NCI-H1436 (cell line): ENCODE measurements at places on chromosomes 6 and 20.

DNA sequence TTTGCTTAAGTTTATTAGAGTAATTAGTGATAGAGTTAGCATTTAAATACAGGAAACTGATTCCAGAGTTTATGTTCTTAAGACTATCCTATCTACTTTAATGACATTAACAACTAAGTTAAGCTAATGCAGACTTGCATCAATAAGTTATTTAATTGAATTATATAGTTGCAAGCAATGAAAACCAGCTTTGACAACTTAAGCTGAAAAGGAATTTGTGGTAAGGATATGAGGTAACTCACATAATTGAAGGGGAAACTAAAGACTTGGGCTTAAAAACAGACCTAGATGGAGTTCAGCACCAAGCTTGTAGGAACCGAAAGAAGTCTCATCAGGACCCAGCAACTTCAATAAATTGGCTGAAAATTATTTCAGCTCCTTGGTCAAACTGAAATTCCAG, 222.3 kb downstream of the IBTK start:
- no peak for DNase-seq

DNA sequence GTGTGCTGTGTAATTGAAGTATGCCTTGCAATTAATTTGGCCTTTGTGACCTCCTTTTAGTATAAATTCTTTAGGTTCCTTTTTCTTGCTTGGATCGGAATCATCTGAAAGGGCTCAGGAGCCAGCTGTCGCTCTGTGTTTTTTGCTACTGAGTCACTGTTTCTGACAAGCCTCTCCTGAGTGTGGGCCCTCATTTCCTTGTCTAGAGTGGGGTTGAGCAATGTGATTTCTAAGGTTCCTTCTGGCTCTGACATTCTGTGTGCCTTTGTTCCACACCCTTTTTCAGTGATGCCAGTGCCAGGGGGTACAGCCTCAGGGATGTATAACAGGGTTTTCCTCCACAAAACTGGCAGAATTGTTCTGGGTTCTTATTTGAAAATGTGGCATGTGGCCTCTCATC, 26.5 kb downstream of the DAAM2 start:
- no peak for DNase-seq

DNA sequence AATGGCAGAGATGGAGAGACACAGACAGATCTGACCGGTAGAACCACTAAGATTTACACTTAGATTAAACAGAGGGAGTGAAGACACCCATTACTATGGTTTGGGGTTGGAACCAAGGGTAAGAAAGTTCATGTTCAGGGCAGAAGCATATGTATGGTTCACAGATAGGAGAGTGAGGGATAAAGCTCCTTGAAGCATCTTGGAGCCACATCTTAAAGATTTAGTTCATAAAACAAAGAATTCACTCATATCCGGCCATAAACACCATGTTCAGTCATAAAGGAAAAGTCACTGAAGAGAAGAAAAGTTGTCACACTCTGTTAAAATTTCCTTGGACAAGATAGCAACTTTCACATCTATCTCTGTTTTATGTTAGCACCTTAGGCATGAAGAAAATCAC, 18.0 kb downstream of the STX7 start:
- DNase-seq, result no peak

DNA sequence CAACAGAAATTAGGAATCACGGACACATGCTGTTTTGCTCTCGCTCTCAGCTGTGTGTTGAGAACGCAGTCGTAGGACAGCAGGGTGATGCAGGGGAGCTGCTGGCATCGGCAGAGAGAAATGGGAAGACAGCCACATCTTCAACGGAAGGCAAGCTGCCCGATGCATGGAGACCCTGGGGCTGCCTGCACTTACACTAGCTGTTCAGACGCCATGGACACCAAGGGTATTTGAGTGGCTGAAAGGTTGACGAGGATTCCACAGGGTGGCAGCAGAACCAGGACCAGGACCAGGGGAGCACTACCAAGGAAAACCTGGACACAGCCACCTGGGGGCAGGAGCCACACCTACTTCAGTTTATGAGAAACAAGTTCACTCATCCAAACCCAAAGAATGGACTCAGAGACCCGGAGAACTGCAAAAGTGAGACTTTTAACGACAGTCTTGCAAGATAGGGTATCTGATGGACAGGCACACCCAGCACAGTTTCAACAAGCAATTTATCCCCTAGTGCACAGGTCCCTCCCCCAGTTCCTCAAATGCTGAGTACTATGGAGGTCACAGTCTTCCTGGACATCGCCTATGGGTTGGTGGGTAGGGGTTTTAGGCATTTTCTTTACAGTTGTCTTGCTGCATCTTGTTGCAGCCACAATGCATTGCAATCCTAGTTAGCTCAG, 56.3 kb upstream of the ENTPD6 start:
- no peak for DNase-seq

DNA sequence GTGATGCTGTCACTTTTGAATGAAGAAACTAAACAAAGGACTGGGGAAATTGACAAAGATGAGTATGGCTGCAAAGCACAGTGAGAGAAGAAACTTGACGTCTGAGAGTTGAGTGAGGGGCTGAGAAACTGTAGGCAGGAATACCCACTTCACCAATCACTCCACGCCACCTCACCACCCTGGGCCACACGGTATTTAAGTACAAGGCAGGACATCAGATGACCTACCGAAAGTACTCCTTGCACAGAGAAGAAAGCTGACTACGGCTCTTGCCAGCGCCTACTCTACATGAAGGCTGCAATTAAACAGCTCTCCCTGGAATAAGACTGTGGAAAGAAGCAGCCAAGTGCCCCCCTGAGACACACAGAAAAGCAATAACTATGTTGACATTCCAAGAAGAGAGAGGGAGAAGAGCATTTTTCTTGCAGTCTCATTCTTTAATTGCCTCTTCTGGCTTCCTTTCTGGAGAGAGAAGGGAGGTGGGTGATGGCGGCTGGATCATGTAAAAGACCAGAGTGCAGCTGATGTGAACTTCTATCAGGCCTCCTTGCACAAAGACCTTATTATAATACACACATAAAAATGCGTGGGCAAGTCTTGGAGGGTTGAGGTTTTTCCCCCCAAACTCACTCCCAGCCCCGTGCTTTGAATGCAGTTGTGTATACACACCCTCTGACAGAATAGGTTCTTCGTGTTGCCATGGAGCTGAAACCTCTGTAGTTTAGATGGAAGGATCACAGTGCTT, 44.6 kb downstream of the HIVEP2 start:
- DNase-seq, result no peak

- no peak for DNase-seq
Measured at GRCh38 chr20:45792317-45793118, 764 bp downstream of the DNTTIP1 start.
